A549 treated with ZK216348 at 1 μM for 4 hours (cell line): ENCODE measurements at places on chromosomes 4 and X. TPM values are rescaled to one million over a fixed set of nuclear protein-coding genes. Genes with fewer than 3 reads are reported as not detected.

BRS3 gene
- total RNA-seq: not detected in 5 replicates

PPP2R2C gene
- 26.6 to 40.8 TPM (median 36.9 TPM) in 5 replicates for total RNA-seq

MAGEE2 gene
- not detected in 5 replicates for total RNA-seq

PHOX2B gene
- not detected in 5 replicates for total RNA-seq

SLAIN2 gene
- 14.2 to 25.0 TPM (median 18.9 TPM) in 5 replicates for total RNA-seq

PCDH7 gene
- total RNA-seq: 0.09 to 0.20 TPM (median 0.12 TPM) in 5 replicates
